ENCODE measurements at places on chromosomes 12 and 14. TPM values are rescaled to one million over a fixed set of nuclear protein-coding genes. Genes with fewer than 3 reads are reported as not detected.

The LRRC10 gene
- not detected for total RNA-seq

The OSBPL8 gene
- total RNA-seq: 32.5 TPM

The SERPINA5 gene
- 0.33 TPM for total RNA-seq

The AKAP3 gene
- 0.97 TPM for total RNA-seq

The ADAMTS20 gene
- not detected for total RNA-seq

The SLC16A7 gene
- total RNA-seq: 0.18 TPM

The COCH gene
- total RNA-seq: 43.5 TPM
